GM06990 (cell line): ENCODE measurements at places on chromosomes 16 and 17.

DNA sequence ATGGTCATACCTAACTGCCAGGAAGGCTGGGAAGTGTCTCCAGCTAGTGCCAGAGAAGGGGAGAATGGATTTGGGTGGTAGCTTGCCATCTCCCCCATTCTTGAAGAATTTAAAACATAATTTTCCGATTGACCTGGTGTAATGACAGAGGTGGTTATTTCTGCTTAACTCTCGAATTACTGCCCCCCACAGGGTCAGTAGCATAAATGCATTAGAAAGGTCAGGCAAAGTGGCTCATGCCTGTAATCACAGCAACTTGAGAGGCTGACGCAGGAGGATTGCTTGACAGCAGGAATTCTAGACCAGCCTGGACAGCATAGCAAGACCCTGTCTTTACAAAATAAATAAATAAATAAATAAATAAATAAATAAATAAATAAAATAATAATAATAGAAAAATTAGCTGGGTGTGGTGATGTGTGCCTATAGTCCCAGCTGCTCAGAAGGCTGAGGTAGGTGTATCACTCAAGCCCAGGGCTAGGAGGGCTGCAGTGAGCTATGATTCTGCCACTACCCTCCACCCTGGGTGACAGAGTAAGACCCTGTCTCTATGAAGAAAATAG lies 27.5 kb downstream of the TMC7 start:
- no peak for DNase-seq

DNA sequence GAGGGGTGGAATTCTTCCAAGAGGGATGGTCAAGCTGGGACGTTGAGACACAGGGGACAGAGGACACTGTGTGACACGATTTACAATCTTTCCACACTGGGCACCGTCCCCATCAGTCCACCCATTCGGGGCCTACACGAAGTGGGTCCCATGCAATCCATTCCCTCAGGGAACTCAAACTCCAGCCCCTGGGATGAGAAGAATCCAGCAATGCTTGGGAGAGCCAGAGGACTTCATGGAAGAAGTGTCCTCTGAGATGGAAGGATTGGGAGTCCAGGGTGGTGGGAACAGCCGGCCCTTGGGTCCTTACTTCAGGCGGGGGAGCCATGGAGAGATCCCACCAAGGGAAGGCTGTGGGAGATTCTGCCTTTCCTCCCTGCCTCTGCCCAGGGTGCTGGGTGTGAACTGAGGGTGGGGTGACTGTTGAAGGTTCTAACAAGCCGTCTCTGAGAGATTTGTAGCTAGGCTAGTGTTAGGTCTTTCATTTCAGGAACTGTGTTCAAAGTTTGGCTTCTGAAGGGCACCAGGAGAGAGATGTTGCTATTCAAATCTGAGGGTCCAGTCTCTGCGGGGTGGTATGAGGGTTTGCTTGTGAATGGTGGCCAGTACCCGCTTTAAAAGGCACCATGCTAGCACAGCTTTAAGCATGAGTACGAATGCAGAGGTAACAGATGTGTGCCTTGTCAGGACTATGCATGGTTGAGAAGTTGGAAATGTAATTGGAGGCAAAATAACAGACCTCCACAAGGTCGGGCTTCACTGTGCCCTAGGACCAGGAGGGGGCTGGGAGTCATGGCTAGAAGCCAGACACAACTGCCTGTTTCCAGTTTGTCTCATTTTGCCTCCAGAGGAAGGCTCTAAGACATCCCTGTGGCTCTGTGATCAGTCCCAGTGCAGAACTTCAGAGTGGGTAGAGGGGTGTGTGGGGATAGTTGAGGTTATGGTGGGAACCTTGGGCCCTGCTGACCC lies 1.9 kb downstream of the ATP1B2 start:
- DNase-seq: no peak

- DNase-seq: no peak
These were observed 42.2 kb downstream of the PAFAH1B1 start for GRCh38 chr17:2635675-2636074.

DNA sequence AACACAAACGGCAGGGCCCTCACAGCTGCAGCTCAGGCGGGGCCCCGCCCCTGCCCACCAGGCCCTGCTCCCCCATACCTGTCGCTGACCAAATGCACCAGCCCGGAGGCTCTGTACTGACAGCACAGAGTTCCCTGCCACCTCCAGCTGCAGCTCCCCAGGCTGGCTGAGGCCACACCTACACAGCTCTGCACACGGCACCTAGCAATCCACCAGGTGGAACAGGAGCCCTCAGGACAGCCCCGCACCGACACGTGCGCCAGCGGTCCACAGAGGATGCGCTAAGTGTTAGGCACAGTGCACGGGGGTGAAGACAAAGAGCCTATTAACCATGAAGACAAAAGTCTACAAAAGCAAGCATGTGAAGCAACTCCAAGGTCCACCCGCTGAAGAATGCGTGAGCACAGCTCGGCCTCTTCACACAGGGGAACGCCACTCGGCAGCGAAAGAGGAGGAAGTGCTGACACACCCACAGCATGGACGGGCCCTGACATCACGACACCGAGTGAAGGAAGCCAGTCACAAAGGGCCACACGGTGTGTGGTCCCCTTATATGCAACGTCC lies 5.4 kb downstream of the ZCCHC14 start:
- no peak for DNase-seq

DNA sequence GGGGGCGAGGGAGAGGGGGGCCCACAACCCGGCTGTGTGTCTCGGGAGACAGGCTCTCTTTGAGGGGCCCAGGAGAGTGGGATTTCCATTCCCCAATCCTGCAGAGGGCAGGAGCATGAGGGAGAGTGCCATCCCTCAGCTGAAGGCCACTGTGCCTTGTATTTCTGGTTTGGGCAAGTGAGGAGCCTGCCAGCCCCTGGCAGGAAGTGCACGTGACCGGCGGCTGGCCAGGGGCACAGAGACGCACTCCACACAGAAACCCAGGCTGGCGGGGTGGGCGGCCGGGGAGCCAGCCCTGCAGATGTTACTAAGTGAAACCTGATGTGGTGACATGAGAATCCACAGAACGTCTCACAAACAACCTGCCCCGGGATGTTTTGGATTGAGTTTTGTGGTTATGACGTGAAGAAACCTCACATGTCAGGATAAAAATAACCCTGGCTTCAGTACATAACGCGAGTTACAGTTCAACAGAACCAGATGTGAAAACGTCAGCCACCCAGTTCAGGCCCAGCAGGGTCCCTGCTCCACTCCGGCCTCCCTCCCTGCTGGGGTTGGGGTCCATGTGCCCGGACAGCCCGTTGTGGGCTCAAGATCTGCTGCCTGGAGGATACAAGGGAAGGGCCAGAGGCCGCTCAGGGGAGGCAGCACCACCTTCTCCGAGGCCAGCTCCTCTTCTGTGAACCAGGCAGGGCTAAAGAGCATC lies 51.7 kb upstream of the MTSS2 start:
- peak; percentile 87 for DNase-seq

DNA sequence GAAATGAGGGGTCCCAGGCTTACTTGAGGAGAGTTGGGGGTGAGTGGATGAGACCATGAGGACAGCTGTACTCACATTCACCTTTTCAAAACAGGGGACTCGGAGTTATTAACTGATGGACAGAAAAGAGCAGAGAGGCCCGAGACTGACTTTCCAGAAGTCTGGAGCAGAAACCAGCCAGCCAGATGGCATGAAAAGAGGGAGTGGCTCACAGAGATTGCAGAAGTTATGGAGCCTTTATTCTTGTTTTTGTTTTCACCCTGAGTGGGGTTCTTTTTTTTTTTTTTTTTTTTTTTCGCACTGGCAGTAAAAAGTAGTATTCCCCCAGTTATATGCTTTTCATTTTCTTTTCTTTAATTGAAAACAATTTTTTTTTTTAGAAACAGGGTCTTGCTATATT lies 18.9 kb downstream of the TVP23A start:
- no peak for DNase-seq

GRCh38 chr17:3708366-3708765 lies 12.4 kb upstream of the P2RX5 start:
- no peak for DNase-seq

DNA sequence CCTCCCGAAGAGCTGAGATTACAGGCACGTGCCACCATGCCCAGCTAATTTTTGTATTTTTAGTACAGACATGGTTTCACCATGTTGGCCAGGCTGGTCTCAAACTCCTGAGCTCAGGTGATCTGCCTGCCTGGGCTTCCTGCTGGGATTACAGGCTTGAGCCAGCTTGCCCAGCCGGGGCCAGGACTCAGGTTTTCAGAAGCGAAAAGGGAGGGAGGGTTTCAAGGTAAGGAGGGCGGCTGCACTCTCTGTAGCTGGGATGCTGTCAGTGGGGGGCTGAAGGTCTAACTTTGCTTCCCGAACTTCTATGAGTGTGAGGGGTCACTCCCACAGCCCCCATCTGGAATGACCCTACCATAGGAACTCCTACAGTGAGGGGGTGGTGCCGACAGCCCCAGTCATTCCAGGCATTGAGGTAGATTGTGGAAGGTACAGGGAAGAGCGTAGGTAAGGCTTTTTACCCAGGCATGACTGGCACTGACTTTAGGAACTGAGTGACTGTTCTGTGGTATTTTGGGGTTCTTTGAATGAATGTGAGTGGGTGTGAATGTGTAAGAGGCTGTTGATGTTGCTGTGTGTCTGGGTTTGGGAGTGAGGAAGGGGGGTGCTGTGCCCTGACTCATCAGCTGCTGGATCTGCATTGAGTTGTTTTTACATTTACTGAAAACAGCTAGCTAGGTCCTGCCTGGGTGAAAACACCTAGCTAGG lies 3.8 kb upstream of the C1QL1 start:
- DNase-seq: no peak

DNA sequence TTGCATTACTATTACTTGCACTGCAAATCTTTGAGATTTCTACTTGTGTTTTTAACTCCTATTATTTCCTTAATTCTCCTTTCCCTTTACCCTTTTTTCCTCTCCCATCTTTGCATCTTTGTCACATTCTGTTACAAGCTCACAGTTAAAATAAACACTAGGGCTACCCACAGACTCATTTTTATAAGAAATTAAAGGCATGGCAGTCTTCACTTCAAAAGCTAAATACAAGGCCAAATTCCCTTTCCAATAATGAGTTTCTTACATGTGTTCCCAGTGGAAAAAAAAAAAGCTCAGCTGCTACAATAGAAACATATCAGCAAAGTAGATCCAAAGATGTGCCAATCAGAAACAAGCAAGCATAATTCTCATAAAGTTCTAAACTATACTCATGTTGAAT lies 3.7 kb upstream of the BRIP1 start:
- no peak for DNase-seq

GRCh38 chr16:54334208-54334607 lies 47.6 kb upstream of the IRX3 start:
- DNase-seq: no peak
